ENCODE measurements at places on chromosomes 1 and 21. TPM values are rescaled to one million over a fixed set of nuclear protein-coding genes. Genes with fewer than 3 reads are reported as not detected.

- peak; percentile 42 for DNase-seq
Measured at GRCh38 chr1:175146529-175147213, 45.9 kb downstream of the KIAA0040 start.

GRCh38 chr21:33070998-33071769 lies 1.2 kb downstream of the OLIG1 start:
- DNase-seq: no peak

GRCh38 chr1:177880339-177880891 lies 89.4 kb downstream of the SEC16B start:
- no peak for DNase-seq

- no peak for DNase-seq
Measured at GRCh38 chr21:31420354-31420753, 76.3 kb upstream of the TIAM1 start.

GRCh38 chr1:170377440-170377839 lies 154.5 kb upstream of the GORAB start:
- no peak for DNase-seq

CXADR gene
- total RNA-seq: 0.52 TPM

WNT4 gene
- not detected for total RNA-seq

ITLN1 gene
- total RNA-seq: not detected

AMY1A gene
- total RNA-seq: not detected
